ENCODE measurements at places on chromosomes 2 and 18.
A peak's percentile ranks its signal among the peaks of the same experiment; 100 is the strongest.

- H3K4me3 ChIP-seq: no peak overlapping the region
- H3K36me3 ChIP-seq: no peaks in the 10 kb centered on the region
- peaks cover 2% of the 10 kb centered on the region for H3K4me1 ChIP-seq
- H3K27ac ChIP-seq: no peak overlapping the region
These were observed 152.3 kb downstream of the MYO5B start for GRCh38 chr18:50042611-50043010.

GRCh38 chr2:171345971-171346722 lies 87.6 kb downstream of the METTL8 start:
- H3K4me1 ChIP-seq: peaks cover 22% of the 10 kb centered on the region
- H3K27ac ChIP-seq: no peak overlapping the region
- DNase-seq: no peak
- H3K36me3 ChIP-seq: peaks cover 2% of the 10 kb centered on the region
- no peak overlapping the region for H3K4me3 ChIP-seq

DNA sequence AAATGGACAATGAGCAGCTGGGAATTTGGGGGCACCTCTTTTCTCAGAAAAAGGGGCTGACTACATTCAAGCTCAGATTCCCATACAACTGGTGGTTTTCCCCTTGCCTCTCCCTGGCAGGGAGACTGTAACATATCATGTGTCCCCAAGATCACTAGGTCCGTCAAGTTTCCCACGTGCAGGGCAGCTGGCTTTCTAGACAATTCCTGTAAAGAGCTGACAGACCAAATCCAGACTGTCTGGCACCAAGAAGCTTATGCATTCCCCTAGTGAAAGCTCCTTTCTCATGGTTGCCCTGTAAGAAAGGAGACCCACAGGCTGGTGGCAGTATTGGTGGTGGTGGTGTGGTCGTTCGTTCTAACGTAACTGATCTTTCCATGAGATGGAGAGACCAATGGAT lies 48.8 kb downstream of the THUMPD2 start:
- peaks cover 3% of the 10 kb centered on the region for H3K27me3 ChIP-seq
- no peak for DNase-seq
- no peak overlapping the region for H3K27ac ChIP-seq
- H3K36me3 ChIP-seq: peaks cover 17% of the 10 kb centered on the region

GRCh38 chr2:174846941-174847938 lies 83.0 kb upstream of the CHRNA1 start:
- peaks cover 7% of the 10 kb centered on the region for H3K4me1 ChIP-seq
- H3K36me3 ChIP-seq: no peaks in the 10 kb centered on the region
- no peak overlapping the region for H3K4me3 ChIP-seq
- H3K27me3 ChIP-seq: no peaks in the 10 kb centered on the region
- H3K27ac ChIP-seq: no peak overlapping the region
- no peak for DNase-seq

- H3K27ac ChIP-seq: peak overlapping the region; percentile 75
- peaks cover 9% of the 10 kb centered on the region for H3K27me3 ChIP-seq
- no peak for DNase-seq
- H3K36me3 ChIP-seq: no peaks in the 10 kb centered on the region
These were observed 97.3 kb downstream of the RTP5 start for GRCh38 chr2:241966647-241967466.

- H3K27me3 ChIP-seq: no peaks in the 10 kb centered on the region
- no peak for DNase-seq
- H3K4me1 ChIP-seq: no peaks in the 10 kb centered on the region
- no peak overlapping the region for H3K4me3 ChIP-seq
- no peaks in the 10 kb centered on the region for H3K36me3 ChIP-seq
- H3K27ac ChIP-seq: no peak overlapping the region
These were observed 98.5 kb downstream of the THSD7B start for GRCh38 chr2:136863874-136864273.

GRCh38 chr2:224261326-224261725 lies 140.6 kb downstream of the FAM124B start:
- H3K36me3 ChIP-seq: no peaks in the 10 kb centered on the region
- H3K27ac ChIP-seq: no peak overlapping the region

GRCh38 chr2:21317131-21317530 lies 193.4 kb downstream of the TDRD15 start:
- no peak overlapping the region for H3K4me3 ChIP-seq
- H3K4me1 ChIP-seq: no peaks in the 10 kb centered on the region
- H3K27me3 ChIP-seq: no peaks in the 10 kb centered on the region
- peak; percentile 46 for DNase-seq

GRCh38 chr2:165268754-165269153 lies 29.5 kb downstream of the SCN2A start:
- peaks cover 6% of the 10 kb centered on the region for H3K4me1 ChIP-seq
- no peak overlapping the region for H3K4me3 ChIP-seq
- H3K27me3 ChIP-seq: no peaks in the 10 kb centered on the region
- no peaks in the 10 kb centered on the region for H3K36me3 ChIP-seq

DNA sequence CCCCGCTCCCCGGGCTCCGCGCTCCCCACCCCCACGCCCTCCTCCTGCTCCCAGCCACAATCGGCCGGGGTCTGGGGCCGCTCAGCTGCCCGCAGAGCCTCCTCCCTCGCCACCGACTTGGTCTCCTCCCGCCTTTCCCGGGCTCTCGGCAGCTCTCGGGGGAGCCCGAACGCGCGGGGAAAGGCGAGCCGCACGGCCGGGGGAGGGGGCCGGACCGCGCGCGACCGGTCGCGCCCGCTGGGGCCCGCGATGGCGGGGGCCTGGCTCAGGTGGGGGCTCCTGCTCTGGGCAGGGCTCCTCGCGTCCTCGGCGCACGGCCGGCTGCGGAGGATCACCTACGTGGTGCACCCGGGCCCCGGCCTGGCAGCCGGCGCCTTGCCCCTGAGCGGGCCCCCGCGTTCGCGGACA lies 327 bp downstream of the LTBP1 start:
- peaks cover 9% of the 10 kb centered on the region for H3K4me1 ChIP-seq
- H3K4me3 ChIP-seq: no peak overlapping the region
- H3K27ac ChIP-seq: no peak overlapping the region
- H3K36me3 ChIP-seq: no peaks in the 10 kb centered on the region

- no peak for DNase-seq
- no peak overlapping the region for H3K27ac ChIP-seq
- H3K36me3 ChIP-seq: no peaks in the 10 kb centered on the region
These were observed 79.5 kb upstream of the GPC1 start for GRCh38 chr2:240355962-240356361.

DNA sequence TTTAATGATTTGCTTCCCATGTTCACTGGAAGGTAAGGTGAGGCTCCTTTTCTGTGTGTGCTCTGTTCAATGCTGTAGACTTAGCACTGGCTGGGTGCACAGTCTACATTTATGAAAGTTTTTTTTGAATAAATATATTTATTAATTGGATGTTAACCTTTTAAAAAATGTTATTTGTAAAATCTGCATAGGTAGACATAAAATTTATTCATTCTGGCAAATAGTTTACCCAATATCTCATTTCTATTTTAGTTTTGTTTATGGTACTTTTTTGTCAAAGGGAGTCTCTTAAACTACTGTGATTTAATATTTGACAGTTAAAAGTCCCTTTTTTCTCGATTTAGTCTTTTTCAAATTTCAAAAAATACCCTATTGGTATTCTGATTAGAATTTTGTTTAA lies 19.9 kb downstream of the CDKL4 start:
- H3K4me3 ChIP-seq: no peak overlapping the region
- DNase-seq: no peak
- peaks cover 35% of the 10 kb centered on the region for H3K36me3 ChIP-seq
- H3K4me1 ChIP-seq: peaks cover 70% of the 10 kb centered on the region
- H3K27me3 ChIP-seq: no peaks in the 10 kb centered on the region
- no peak overlapping the region for H3K27ac ChIP-seq

DNA sequence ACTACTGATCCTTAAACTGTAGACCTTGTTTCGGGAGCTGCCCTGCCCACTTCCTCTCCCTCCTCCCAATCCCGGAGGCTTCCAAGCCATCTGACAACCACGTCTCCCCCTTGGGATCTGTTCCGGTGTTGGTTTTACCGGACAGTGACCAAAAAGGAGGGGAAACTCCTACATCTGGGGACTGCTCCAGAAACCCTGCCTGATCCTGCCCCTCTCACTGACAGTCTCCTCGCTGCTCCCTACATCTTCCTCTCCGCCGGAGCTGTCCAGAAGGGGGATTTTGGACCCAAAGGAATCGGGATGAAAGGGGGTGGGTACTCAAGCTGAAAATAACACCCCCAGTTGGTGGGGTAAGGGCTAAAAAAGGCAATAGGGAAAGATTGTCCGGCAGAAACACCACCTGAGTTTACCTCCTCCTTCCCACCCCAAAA lies 1.5 kb downstream of the INO80D start:
- peaks cover 2% of the 10 kb centered on the region for H3K36me3 ChIP-seq
- H3K27ac ChIP-seq: peak overlapping the region; percentile 99
- DNase-seq: peak; percentile 46
- H3K4me1 ChIP-seq: peaks cover 22% of the 10 kb centered on the region
- peak overlapping the region; percentile 93 for H3K4me3 ChIP-seq

- DNase-seq: no peak
- no peak overlapping the region for H3K4me3 ChIP-seq
These were observed 971.1 kb upstream of the ACVR2A start for GRCh38 chr2:146873646-146874259.

DNA sequence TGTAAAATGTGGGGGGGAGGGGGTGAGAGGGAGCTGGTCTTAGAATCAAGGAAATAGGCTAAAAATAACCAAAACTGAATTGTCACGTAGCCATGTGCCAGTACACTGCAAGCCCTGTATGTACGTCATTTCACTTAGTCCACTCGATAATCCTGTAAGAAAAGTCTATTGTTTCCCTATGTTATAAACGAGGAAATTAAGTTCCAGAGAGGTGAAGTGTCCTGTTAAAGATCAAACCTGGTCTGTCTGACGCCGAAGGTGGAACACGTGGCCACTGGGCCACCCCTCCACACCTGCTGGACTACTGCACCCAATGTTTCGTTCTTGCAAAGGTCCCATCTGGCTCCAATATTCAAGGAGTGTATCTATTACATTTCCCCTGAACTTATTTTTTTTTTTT lies 29.6 kb downstream of the TFCP2L1 start:
- no peak overlapping the region for H3K4me3 ChIP-seq
- peaks cover 3% of the 10 kb centered on the region for H3K27me3 ChIP-seq
- no peak for DNase-seq
- no peak overlapping the region for H3K27ac ChIP-seq

GRCh38 chr2:166841152-166841551 lies 47.1 kb upstream of the XIRP2 start:
- no peaks in the 10 kb centered on the region for H3K27me3 ChIP-seq
- no peak for DNase-seq
- H3K4me3 ChIP-seq: no peak overlapping the region

- peaks cover 6% of the 10 kb centered on the region for H3K4me1 ChIP-seq
- H3K27ac ChIP-seq: no peak overlapping the region
- no peaks in the 10 kb centered on the region for H3K27me3 ChIP-seq
- DNase-seq: no peak
- H3K36me3 ChIP-seq: peaks cover 1% of the 10 kb centered on the region
These were observed 184.7 kb downstream of the EIPR1 start for GRCh38 chr2:3192920-3193319.

DNA sequence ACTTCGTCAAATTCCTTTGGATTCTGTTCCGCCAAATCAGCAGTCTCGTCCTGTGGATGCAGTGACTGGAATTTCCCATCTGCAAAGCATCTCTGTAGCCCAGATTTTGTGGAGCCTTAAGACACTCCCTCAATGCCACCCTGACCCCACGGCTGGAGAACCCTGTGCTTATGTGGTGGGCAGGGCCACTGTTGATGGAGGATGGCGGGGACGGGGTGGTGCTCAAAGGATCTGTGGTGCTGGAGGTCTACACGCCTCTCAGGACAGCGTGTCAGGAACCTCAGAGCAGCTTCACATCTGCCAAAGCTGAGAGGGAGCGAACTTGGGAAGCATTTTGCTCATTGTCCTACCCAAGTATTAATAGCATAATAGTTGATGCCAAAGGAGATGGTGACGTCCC lies 200.1 kb downstream of the MGAT5 start:
- DNase-seq: no peak
- H3K36me3 ChIP-seq: no peaks in the 10 kb centered on the region
- H3K4me3 ChIP-seq: no peak overlapping the region

DNA sequence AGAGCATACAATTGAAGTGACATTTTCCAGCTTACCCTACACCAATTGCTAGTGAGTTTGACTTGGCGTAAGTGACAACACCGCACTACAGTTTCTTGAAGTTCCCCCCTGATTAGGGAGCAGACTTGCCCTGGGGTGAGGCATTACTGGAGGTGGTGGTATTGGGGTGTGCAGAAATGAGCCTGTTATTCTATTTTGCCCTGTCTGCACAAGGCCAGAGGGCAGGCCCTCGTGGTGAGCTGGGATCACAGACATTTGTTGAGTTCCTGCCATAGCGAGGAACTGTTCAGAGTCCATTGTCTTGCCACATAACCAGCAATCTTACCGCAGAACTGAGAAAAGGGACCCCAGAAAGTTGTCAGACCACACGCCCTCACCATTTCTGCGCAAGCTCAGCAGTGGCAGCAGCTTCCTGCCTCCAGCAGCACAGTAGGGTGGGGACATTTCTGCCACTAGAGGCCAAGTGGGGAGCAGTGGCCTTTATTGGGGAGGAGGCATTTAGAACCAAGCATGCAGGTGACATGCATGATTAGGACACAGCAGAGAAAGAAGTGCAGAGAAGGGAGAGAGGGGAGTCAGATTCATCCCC lies 103.6 kb upstream of the BCL2L11 start:
- H3K27ac ChIP-seq: no peak overlapping the region
- H3K36me3 ChIP-seq: no peaks in the 10 kb centered on the region
- H3K27me3 ChIP-seq: peaks cover 35% of the 10 kb centered on the region

- peaks cover 89% of the 10 kb centered on the region for H3K36me3 ChIP-seq
- peak overlapping the region; percentile 61 for H3K27ac ChIP-seq
- H3K4me1 ChIP-seq: peaks cover 84% of the 10 kb centered on the region
- H3K4me3 ChIP-seq: peak overlapping the region; percentile 87
These were observed 7.2 kb downstream of the ARPC2 start for GRCh38 chr2:218224186-218224585.

- H3K4me3 ChIP-seq: peak overlapping the region; percentile 8
- H3K4me1 ChIP-seq: peaks cover 21% of the 10 kb centered on the region
- H3K36me3 ChIP-seq: peaks cover 6% of the 10 kb centered on the region
- H3K27ac ChIP-seq: peak overlapping the region; percentile 89
These were observed 40.1 kb downstream of the FBXO48 start for GRCh38 chr2:68426848-68427579.

DNA sequence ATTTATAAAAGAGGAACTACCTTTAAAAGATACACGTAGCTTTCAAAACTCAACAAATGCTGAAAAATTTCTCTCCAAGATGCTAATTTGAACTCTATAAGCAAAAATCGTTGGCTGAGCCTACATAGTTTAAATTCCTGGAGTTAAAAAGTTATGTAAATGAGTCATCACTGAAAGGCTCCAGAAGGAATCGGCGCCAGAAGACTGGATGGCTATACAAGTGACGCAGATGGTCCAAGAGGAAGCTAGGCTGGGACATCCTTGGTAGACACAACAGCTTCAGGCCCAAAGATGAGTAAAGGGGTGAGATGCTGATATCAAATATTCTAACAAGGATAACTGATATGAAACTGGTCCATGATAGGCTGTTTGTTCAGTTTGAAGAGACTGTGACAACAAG lies 22.8 kb upstream of the DNAH6 start:
- H3K4me3 ChIP-seq: no peak overlapping the region
- no peaks in the 10 kb centered on the region for H3K36me3 ChIP-seq
- H3K27me3 ChIP-seq: no peaks in the 10 kb centered on the region
- H3K4me1 ChIP-seq: peaks cover 5% of the 10 kb centered on the region
- no peak overlapping the region for H3K27ac ChIP-seq
- no peak for DNase-seq

- no peaks in the 10 kb centered on the region for H3K36me3 ChIP-seq
- no peak overlapping the region for H3K4me3 ChIP-seq
- DNase-seq: no peak
- H3K27ac ChIP-seq: no peak overlapping the region
- no peaks in the 10 kb centered on the region for H3K27me3 ChIP-seq
These were observed 116.4 kb downstream of the ZNF521 start for GRCh38 chr18:25235401-25236042.

- no peaks in the 10 kb centered on the region for H3K36me3 ChIP-seq
- H3K27me3 ChIP-seq: peaks cover 26% of the 10 kb centered on the region
- H3K27ac ChIP-seq: no peak overlapping the region
- H3K4me1 ChIP-seq: peaks cover 3% of the 10 kb centered on the region
These were observed 318.7 kb downstream of the PDE11A start for GRCh38 chr2:177753682-177754491.

Measured in activated CD8-positive, alpha-beta memory T cell treated with anti-CD3 and anti-CD28 coated beads, Interleukin-2, amount 10 ng/mL, durations not matched to agents 7 days and 5 days (primary cell).